ENCODE measurements at places on chromosomes 4 and X.

DNA sequence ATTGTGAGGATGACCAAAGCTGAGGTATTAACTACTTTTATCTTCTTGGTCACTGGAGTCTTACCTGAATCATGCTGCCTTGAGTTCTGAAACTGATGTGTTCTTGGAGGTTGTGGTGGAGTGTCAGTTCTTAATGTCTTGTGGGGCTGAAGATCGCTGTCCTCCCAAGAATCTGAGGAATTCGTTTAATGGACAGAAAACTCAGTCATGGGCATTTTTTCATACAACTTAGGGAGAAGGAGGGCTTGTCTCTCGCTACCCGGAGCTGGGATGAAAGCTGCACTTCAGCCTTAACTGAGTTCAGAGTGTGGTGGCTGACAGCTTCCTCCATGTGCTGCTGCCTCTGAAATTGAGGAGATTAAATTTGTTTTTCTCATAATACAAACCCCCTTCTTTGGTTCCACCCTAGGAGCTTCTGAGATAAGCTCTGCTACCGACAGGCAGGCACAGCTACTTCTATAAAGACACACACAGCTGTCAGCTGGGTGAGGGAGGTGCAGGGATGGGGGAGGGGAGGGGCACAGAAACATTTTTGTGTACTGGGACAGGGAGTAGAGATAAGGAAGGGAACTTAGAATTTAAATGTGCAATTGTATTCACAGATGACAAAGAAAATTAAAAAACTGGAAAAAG lies 30.8 kb downstream of the RBBP7 start:
- peaks cover 16% of the 10 kb centered on the region for H3K4me1 ChIP-seq
- no peaks in the 10 kb centered on the region for H3K27me3 ChIP-seq
- DNase-seq: no peak
- peak overlapping the region; percentile 70 for H3K27ac ChIP-seq

- peaks cover 15% of the 10 kb centered on the region for H3K4me1 ChIP-seq
- no peaks in the 10 kb centered on the region for H3K27me3 ChIP-seq
- DNase-seq: no peak
- H3K36me3 ChIP-seq: no peaks in the 10 kb centered on the region
Measured at GRCh38 chr4:156291317-156291716, 337.7 kb upstream of the CTSO start.

DNA sequence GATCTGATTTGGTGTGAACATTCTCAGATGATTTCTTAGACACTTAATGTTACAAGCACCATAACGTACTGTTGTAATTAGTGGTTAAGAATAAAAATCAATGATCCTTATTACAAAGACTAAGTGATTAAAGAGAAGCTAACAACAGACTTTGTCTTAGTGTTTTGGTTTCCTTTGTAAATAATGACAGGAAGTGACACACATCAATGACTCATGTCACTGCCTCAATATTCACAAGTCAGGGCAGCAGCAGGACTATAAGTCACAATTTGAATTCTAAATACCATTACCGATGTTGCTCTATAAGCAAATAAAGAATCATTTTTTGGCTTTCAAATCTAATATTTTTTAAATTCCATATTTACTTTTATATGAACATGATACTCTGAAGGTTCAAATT lies 115.8 kb upstream of the FAT4 start:
- no peak overlapping the region for H3K27ac ChIP-seq
- H3K27me3 ChIP-seq: no peaks in the 10 kb centered on the region
- no peak overlapping the region for H3K4me3 ChIP-seq
- H3K36me3 ChIP-seq: no peaks in the 10 kb centered on the region

GRCh38 chrX:10420134-10420533 lies 200.3 kb downstream of the MID1 start:
- H3K27me3 ChIP-seq: no peaks in the 10 kb centered on the region
- no peaks in the 10 kb centered on the region for H3K36me3 ChIP-seq
- H3K27ac ChIP-seq: no peak overlapping the region
- no peak for DNase-seq
- H3K4me3 ChIP-seq: no peak overlapping the region

GRCh38 chr4:110914791-110915190 lies 291.9 kb upstream of the PITX2 start:
- no peak overlapping the region for H3K27ac ChIP-seq
- H3K4me3 ChIP-seq: no peak overlapping the region
- DNase-seq: no peak
- H3K27me3 ChIP-seq: no peaks in the 10 kb centered on the region

DNA sequence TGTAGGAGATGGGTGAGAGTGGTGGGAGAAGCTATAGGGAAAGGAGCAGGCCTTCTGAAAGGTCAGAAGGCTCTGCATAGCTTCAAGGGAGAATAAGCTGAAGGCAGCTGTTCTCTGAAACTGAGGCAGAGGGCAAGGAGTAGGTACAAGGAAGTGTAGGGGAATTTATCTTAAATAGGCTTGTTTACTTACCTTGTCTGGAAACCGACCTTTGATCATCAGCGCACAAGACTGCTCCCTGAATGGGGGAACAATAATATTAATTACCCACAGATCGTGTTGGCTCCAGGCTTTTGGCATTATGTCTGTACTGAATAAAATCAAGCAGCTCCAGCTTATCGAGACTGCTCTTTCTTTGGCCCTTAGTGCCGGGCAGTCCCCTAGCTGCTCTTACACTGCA lies 175.5 kb upstream of the MAGEB16 start:
- H3K4me3 ChIP-seq: no peak overlapping the region
- no peaks in the 10 kb centered on the region for H3K27me3 ChIP-seq
- DNase-seq: no peak
- no peak overlapping the region for H3K27ac ChIP-seq
- H3K4me1 ChIP-seq: no peaks in the 10 kb centered on the region

DNA sequence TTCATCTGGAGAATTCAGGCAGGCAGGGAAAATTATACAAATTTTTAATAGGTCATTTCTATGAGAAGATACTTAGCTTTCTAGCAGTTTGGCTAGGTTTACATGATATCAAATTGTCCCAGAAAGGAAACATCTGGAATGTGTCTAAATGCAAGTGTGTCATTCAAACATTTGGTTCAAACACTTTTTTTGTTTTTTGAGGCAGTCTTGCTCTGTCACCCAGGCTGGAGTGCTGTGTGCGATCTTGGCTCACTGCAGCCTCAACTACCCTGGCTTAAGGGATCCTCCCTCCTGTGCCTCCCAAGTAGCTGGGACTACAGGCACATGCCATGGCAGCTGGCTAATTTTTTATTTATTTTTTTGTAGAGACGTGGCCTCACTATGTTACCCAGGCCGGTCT lies 31.6 kb downstream of the SPARCL1 start:
- peaks cover 69% of the 10 kb centered on the region for H3K4me1 ChIP-seq
- no peak overlapping the region for H3K4me3 ChIP-seq
- peaks cover 65% of the 10 kb centered on the region for H3K36me3 ChIP-seq
- no peaks in the 10 kb centered on the region for H3K27me3 ChIP-seq
- DNase-seq: no peak
- peak overlapping the region; percentile 69 for H3K27ac ChIP-seq

GRCh38 chr4:173264245-173264644 lies 69.9 kb downstream of the HMGB2 start:
- no peaks in the 10 kb centered on the region for H3K27me3 ChIP-seq
- H3K4me3 ChIP-seq: no peak overlapping the region
- peaks cover 11% of the 10 kb centered on the region for H3K4me1 ChIP-seq
